Stimulated activated CD4-positive, alpha-beta T cell treated with anti-CD3 and anti-CD28 coated beads, Interleukin-2, amount 100 ng/mL, for 48 hours (primary cell): ENCODE measurements at places on chromosomes 4 and X.

GRCh38 chr4:55879224-55879623 is 25.8 kb downstream of the EXOC1 start:
- no peak for DNase-seq

GRCh38 chrX:48806081-48806480 is 4.2 kb downstream of the HDAC6 start:
- DNase-seq = no peak

GRCh38 chr4:90184560-90184959 is 57.4 kb downstream of the CCSER1 start:
- DNase-seq = no peak

- DNase-seq = no peak
These were observed 71.9 kb downstream of the NAA11 start for GRCh38 chr4:79253924-79254323.

DNA sequence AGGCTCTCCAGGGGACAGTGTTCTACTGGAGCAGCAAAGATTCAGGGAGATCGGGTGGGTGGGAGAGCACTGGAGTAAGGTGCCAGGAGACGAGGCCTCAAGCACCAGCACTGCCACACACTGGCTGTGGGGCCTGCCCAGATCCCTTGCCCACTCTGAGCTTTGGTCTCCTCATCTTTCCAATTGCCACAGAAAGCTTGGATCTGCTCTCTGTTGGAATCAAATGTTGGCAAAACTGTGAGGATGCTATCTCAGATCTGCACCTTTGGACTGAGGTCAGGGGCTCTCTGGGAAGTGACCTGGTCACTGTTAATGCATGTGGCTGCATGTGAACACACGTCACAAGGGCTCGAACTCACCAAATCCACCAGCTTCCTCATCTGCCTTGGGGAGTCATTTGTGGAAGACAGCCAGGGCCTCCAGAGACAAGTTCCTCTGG is 1.3 kb downstream of the RIPPLY1 start:
- DNase-seq = no peak

DNA sequence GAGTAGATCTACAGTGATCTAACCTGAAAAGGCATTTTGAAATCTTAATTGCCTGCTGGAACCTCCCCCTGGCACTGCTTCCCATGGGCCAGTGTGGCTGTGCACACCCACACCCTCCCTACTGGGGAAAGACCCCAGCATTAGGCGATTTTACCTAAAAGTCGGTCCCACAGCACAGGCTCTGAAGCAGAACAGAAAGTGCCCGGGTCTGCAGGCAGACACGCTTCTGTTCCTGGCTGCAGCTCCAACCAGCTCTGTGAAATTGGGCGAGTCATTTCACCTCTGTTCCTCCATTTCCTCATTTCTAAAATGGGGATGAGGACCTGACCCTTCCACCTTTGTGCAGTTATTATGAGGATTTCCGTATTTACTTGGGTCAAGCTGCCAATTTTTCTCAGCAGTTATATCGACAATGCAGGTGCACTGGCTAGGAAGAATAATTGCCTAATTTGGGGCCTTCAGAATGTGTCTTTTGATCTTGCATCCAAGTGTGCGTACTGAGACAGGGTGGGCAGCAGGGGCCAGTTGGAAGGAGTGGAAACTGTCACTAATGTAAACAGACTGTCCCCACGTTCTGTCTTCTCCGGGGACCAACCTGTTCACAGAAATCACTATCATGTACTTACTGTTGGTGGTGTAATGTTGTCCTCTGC is 7.1 kb downstream of the KLF3 start:
- no peak for DNase-seq

DNA sequence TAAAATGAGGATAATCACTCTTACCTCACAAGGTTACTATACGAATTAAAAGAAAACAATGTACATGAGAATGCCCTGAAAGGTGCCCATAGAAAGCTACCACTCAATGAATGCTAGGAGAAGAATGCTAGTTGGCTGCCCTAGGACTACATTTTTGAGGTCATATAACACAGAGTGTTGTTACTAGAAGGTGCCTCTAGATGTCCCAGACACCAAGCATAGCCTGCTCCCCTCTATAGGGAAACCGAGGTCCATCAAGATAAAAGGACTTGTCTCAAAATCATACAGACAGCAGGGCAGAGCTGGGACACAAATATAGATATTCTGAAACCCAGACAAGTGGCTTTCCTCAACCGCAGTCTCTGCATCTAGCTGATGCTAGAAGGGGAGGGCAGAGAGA is 147.0 kb upstream of the ARHGEF9 start:
- DNase-seq = no peak

DNA sequence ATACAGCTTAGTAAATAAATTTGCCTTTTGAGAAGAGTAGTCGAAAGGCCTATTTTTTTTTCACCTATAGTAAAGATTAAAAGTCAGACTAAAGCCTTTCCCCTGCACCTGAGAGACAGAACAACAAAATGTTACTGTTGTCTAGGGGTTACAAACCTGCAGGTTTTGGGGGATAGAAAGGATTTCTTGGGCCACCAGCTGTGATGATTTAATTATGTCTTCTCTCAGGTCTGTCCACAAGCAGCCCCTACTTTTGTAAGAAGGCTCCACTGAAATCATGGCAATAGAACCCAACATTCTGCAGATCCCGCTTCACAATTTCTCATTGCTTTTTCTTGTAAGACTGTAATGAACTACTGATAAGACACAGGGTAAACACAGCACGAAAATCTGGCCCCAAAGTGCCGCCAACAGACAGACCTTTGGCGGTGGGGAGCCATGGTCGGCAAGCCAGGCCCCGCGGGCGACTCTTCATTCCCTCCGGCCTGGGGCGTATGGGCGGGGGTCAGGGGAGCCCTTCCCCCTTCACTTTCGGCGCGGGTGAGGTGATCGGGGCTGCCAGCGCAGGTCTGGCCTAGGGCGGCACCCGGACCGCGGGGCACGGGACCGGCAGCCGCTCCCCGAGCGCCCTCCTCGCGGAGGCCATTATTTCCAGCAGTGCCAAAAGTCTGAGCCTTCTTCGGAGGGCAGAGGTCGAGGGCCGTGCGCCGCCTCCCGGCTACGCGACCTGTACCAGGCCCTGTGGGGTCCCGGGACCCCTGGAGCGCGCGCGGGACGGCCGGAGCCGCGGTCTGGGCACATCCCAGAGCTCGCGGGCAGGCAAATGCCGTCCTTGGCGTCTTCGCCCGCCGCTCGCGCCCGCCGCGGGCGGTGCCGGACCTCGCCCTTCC is 812 bp upstream of the KDM6A start:
- peak; percentile 29 for DNase-seq

DNA sequence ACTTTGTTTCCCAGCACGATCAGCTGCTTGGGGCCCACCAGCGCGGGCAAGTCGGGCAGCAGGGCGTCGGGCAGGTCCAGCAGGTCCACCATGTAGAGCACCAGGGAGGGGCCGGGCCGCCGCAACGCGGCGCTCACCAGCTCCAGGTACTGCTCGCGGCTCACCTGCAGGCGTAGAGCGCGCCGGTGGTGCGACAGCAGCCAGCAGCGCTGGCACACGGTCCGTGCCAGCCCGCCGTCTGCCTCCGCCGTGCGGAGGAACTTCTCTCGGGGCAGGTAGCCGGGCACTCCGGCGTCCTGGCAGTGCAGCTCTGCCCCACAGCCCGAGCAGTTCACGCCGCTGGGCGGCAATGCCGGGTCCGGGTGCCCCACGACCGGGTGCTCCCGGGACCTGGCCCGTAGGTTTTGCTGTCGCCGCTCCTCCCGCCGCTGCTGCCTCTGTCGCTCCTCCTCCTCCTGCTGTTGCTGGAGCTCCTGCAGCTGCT is 527 bp downstream of the NOA1 start:
- DNase-seq = peak; percentile 32

GRCh38 chr4:55121246-55121645 is 4.1 kb downstream of the KDR start:
- DNase-seq = no peak

GRCh38 chr4:86118711-86119110 is 241.1 kb downstream of the MAPK10 start:
- no peak for DNase-seq

GRCh38 chr4:71275570-71275969 is 63.2 kb upstream of the SLC4A4 start:
- DNase-seq = no peak

DNA sequence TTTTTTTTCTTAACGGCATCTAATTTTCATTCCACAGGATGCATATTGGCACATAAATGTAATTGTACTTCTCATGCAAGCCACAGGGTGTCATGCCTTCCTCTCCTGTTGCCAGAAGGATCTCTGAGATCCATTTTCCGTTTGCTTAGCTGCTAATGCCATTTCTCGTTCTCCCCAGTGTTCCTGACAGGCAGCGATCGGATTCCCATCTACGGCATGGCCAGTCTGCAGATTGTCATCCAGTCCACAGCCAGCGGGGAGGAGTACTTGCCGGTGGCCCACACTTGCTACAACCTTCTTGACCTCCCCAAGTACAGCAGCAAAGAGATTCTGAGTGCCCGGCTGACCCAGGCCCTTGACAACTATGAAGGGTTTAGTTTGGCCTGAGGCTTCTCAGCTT is 8.9 kb upstream of the NAP1L5 start:
- no peak for DNase-seq

DNA sequence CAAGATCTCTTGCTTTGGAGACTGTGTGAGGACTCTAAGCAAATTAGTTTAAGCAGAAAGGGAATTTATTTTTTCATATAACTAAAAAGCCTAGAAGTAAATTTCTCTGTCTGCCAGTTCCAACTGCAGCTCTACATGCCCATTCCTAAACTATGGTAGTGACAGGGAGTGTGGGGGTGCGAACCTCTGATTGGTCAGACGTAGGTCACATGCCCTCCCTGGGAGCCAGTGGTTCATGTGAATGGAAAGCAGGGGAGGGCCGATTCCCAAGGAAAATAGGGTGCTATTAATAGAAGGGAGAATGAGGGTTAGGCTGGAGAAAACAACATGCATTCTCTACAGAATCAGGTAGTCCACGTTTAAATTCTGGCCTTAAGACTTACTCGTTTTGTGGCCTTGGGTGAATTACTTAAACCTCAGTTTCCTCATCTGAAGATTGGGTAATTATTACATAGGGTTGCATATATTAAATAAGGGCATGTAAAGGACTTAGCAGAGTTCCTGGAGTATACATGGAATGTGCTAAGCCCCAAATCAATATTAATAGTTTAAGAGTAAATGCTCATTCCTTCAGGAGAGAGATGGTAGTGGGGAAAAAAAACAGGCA is 7.2 kb downstream of the RAB33B start:
- DNase-seq = no peak

DNA sequence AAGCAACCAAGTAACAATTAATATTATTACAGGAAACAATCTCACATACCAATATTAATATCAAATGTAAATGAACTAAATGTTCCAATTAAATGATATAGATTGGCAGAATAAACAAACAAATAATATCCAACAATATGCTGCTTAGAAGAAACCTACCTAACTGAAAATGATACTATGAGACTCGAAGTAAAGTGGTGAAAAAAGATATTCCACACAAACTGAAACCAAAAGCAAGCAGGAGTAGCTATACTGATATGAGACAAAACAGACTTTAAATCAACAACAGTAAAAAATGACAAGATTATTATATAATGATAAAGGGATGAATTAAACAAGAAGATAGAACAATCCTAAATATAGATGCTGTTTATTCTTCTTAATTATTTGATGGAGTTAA is 140.1 kb downstream of the SPANXN4 start:
- DNase-seq = no peak

- DNase-seq = no peak
These were observed 2.9 kb upstream of the EIF1AX start for GRCh38 chrX:20144491-20144890.

DNA sequence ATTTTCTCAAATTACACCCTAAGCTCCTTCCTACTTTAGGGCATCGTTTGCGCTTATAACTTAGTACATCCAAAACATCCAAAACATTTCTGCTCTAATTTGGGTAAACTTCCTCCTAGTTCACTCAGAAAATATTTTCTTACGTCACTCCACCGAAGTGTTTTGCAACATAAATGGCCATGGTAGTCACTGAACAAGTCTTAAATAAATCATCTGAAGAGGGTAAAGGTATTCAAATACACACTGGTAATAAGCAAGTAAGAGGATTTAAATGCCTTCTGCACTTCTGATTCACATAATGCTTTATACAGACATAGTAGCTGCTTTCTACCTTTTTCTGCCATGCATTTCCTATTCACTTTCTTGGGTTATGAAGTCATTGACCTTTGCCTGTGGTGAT is 991.9 kb downstream of the NLGN4X start:
- DNase-seq = no peak
